ENCODE measurements at places on chromosomes 13 and 19.

GRCh38 chr13:112185466-112185865, 118.5 kb downstream of the SOX1 start:
- DNase-seq, result no peak

- DNase-seq, result peak; percentile 11
Measured at GRCh38 chr13:32246468-32246867, 68.7 kb downstream of the ZAR1L start.

DNA sequence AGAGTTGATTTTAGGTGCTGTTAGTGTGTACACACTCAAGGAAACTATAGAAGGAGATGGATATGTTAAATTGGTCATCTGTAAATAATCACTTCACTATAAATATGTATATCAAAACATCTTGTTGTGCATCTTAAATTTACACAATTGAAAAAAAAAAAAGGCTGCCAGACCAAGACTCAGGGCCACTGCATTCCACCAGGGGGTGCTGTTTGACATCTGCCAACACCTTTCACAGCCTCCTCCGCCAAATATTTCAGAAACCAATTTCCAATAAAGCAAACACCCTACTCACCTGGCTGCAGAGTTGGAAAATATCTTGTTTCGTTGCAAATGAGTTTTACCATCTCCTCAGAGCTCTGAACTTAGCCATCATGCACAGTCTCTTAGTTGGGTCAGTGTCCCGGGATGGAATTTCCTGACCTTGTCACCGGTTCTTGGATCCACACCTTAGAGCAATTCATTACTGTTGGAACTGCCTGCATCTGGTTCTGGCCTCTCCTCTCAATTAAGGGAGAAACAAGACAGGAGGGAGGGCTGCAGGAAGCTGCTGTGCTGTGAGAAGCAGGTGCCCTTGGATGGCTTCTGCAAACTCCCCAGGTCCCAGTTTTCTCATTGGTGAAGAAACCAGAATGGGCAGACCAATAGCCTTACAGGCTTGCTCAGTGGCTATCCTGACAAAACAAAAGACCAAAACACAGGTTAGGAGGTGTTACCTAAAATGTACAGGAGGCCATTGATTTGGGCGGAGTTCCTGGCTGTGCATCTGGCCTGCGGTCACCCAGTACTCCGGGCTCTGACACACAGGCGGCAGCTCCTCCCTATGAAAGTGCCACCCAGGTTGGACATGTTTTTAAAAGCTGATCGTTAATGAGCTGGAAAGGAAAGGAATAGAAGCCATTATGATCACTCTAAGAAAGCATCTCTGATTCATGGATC, 746.6 kb downstream of the UQCRFS1 start:
- peak; percentile 42 for DNase-seq

DNA sequence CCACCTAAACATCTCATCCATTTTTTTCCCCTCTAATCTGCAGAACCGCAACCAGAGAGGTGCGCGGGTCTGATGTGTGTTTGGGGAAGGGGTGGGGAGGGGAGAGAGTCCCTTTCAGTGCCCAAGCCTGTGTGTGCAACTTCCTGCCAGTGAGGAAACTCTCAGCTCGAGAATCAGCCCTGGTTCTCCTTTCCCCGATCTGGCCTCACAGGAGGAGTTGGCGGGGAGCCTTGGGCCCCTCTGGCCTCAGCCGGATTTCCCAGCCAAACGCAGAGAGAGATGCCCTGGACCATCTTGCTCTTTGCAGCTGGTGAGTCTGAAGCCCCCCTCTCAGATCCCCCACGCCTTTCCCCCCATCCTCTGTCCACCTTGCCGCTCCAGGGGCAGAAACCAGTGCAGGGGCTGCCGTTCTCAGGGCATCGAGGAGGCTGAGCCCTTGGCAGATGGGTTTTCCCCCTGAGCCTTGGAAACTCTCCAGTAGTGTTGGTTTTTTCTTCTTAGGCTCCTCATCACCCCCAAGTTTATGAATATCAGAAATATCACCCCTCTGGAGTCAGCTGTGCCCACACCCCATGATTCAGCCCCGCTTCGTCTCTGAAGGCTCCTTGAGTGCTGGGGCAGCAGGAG, at the start of gene C19orf38:
Gene C19orf38, plus strand, starts transcription at position 186 of the 627 bp plus-strand sequence. Its CDS starts 94 bp downstream, at position 280.
- DNase-seq, result no peak
